ENCODE measurements at places on chromosomes 11 and 22.

DNA sequence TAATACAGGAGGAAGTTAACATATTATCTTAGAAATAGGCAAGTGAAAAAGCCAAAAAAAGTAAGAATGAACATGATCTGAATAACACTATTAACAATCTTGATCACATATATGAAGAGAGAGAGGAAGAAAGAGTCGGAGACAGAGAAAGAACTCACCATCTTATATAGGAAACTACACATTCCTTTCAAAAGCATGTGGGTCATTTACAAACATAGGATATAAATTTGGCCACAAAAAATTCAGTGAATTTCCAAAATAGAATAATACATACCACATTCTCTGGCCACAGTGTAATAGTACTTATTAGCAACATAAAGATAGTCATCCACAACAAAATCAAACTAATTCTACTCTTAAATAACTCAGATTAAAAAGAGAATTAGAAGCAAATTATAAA lies 50.9 kb upstream of the ME3 start:
- DNase-seq, result no peak

DNA sequence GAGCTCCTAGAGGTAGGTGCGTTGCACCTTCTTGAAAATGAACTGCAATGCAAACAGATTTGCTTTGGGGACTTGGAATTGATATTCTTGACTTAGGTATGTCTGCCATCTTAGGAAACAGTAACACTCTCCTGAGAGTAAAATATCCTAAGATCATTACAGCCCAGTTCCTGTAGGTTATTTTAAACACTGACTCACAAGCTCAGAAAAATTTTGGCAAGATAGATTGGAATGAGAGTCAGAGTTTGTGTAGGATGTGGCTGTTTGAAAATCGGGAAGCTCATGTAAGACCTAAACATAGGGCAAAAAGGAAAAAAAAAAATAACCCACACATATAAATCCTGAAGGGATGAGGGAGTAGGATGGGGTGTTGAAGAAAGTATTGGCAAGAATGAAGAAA lies 377.0 kb upstream of the LRRC4C start:
- peak; percentile 32 for DNase-seq

- peak; percentile 74 for DNase-seq
Measured at GRCh38 chr11:77130763-77131513, 2.9 kb downstream of the MYO7A start.

DNA sequence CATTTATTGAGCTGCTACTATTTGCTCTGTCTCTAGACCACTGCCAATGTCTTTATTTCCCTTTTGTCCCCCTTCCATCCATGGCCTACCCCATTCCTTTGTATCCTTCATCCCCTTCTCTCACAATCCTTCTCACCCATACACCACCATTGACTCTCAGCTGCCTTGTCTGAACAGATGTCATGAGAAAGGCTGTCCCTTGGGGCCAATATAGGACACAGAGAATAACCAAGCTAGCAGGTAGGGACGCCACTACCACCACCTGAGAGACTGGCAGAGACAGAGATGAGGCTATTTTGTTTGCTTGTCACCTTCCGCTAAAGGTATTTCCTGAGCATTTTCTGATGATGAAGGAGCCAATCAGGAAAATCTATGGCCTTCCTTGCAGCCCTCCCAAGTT lies 138.9 kb downstream of the CD44 start:
- DNase-seq, result no peak

GRCh38 chr11:86589856-86590589 lies 82.4 kb downstream of the ME3 start:
- no peak for DNase-seq

GRCh38 chr11:111823131-111823530 lies 48.2 kb downstream of the ALG9 start:
- DNase-seq, result no peak

- DNase-seq, result no peak
Measured at GRCh38 chr11:123942413-123942812, 1.2 kb downstream of the OR6T1 start.

- no peak for DNase-seq
Measured at GRCh38 chr22:48919187-48919590, 908.5 kb downstream of the BRD1 start.

DNA sequence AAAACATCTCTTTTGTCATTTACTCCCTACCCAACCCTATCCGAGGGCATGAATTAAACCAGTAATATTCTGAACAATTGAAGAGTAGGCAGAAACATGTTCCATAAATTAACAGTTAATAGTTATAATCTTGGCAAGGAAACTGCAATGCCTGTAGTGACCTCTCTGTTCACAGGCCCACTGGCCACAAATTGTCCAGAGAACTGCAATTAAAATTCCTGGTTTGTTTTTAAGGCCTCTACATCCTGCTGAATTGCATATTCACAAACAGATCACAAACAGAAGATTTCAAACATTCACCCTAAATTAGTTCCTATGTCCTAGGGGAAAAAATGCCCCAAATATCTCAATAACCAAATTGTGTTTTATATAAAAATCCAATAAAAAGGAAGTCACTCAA lies 143.2 kb upstream of the TRPC6 start:
- DNase-seq, result peak; percentile 29

DNA sequence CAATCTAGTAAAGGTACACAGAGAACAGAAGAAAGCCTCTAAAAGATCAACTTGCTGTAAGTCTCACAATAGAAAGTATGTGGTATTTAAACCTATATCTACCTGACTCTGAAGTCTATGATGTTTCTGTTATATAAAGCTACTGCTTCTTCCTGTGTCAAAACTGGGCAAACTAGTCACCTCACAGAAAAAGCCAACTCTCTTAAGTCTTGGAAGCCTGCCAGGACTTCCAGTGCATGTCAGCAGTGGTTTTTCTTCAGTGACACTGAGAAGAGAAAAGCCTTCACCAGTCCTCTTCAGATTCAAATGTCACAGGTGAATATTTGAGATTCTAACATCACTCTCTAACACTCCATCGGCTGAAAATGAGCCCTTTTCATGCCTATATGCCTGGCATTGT lies 808.0 kb downstream of the DLG2 start:
- peak; percentile 13 for DNase-seq

- DNase-seq, result no peak
Measured at GRCh38 chr22:17283423-17283822, 64.2 kb upstream of the ADA2 start.

DNA sequence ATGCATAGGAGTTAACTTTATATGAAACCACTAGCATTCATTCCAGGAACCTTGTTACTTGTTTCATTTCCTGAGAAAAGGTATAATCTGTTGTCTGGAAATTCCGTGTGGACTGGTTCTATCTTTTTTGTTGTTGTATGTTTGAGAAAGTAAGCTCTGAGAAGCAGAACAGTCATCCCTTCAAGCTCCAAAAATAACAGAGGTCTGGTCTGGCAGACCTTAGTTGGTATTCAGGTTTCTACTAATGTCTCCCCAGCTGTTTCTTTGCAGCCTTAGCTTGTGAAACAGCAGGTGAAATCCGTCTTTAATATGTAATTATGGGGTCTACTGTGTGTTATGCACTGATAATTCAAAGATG lies 2.4 kb downstream of the RNF121 start:
- no peak for DNase-seq

GRCh38 chr11:10181811-10182210 lies 112.2 kb downstream of the SBF2 start:
- DNase-seq, result peak; percentile 64

GRCh38 chr11:85723088-85723487 lies 37.1 kb upstream of the CCDC89 start:
- DNase-seq, result no peak

GRCh38 chr11:47216121-47216798 lies 1.5 kb downstream of the DDB2 start:
- DNase-seq, result peak; percentile 94

GRCh38 chr11:68121067-68121899 lies at the start of gene CHKA:
CHKA (minus strand) TSS chr11:68121388; CDS start chr11:68121177, 211 bp downstream.
- DNase-seq, result peak; percentile 92

DNA sequence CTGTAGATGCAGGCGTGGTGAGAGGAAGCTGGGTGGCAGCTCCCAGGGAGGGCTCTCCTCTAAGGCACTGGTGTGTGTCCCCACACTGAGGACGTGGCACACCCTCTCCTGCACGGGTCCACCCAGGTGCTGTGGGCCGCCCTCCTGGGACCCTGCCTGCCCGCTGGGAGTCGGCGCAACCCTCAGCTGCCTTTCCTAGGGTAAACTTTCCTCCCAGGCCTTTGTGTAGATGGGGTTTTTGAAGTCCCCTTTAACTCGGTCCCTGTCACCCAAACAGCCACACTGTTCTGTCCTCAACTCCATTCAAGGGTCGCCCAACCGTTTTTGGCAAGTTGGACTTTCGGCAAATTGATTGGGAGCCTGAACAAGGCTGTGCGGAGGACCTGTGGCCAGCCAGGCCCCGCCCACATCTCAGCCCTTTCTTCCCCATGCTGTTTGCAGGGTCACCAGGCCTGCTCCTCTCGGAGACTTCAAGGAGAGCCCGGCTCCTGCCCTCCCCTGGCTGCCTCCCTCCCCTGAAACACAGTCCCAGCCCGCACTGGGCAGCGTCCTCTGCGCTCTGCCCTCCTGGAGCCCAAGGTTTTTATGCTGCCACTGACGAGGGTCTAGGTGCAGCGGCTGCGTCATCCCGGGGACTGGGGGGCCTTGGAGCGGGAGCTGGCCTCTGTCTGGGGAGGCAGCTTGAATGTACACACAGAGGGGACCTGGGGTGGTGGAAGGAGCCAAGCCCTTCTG lies 1126.2 kb downstream of the BRD1 start:
- no peak for DNase-seq

GRCh38 chr11:77276271-77276670 lies 25.2 kb downstream of the GDPD4 start:
- no peak for DNase-seq

DNA sequence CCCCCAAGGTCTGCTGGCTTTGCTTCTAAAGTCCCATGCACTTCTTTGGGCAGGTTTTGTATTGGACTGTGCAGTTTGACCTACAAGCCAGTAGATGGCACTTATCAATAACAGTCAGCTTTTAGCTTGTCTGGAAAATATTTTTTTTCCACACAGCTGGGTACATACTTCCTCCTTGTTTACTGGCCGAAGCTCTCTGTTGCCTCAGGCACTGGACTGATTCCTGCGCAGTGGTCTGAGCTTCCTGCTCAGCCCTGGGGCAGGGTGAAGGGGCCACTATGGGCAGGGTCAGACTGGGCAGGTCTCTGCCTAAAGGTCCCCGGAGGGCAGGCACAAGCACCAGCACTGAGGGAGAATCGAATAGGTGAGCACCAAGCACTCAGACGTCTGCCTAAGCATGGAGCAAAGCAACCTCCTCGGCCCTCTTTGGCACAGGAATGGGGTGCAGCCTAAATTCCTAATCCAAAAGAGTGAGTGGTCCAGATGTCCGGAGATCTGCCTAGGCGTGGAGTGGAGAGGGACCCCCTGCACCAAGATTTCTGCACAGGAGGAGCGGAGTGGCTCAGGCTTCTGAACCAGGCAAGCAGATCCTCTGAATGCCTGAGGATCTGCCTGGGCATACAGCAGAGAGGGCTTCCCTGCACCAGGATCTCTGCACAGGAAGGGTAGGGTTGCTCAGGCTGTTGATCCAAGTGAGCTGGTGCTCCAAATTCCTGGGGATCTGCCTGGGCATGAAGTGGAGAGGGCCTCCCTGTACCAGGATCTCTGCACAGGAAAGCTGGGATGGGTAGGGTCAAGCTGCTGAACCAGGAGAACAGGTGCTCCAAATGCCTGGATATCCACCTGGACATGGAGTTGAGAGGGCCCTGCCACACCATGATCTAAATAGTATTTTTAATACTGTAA lies 105.9 kb upstream of the C11orf58 start:
- peak; percentile 29 for DNase-seq

DNA sequence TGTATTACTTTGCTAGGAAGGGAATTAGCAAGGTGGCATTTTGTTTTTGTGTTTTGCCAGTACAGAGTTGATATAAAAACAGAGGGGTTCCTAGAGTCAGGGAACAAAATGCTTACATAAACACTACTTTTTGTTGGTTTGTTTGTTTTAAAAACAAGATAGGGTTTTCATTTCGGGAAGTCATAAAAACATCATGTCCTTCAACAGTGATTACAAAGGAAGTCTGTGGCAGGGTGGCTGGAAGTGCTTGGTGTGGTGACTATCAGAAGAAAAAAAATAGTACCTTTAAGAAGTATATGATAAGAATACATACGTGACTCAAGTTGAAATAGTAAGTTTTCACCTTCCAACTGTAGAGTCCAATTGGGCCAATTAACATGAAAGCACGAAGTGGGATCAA lies 1.2 kb upstream of the IL18 start:
- no peak for DNase-seq

- DNase-seq, result no peak
Measured at GRCh38 chr22:27695925-27696324, 105.6 kb downstream of the MN1 start.

- peak; percentile 20 for DNase-seq
Measured at GRCh38 chr11:27081056-27081455, 40.4 kb downstream of the BBOX1 start.

GRCh38 chr11:20934516-20934915 lies 265.1 kb downstream of the NELL1 start:
- DNase-seq, result no peak

DNA sequence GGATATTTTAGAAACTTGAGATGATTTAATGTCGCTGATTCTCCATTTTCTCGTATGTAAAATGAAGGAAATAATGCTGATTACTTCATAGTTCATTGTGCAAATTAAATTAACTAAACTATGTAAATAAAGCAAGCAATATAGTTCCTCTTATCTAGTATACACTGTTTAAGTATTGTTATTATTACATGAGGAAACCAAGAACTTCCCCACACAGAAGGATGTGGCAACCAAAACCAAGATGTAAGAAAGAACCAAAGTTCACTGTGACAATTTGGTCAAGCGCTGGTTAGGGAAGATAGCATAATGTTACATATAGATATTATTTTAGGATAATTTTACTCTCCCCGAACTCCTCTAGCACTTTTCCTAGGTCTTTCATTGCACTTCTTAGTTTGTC lies 103.2 kb downstream of the XKR3 start:
- no peak for DNase-seq

DNA sequence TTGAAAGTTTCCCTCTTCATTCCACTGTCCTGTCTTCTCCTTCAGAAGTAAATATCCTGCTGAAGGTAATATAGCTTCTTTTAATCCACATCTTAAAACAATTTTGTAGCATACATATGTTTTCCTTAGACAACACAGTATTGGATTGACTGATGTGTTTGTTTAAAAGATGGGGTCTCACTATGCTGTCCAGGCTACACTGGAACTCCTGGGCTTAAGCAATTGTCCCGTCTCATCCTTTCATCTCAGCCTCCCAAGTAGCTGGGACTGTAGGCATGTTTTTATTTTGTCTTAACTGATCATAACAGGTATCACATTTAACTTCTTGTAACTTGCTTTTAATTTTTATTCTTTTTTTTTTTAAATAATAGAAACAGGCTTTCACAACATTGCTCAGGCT lies 55.9 kb downstream of the MRTFA start:
- no peak for DNase-seq

- no peak for DNase-seq
Measured at GRCh38 chr11:124310721-124311120, 3.0 kb downstream of the OR8D1 start.

GRCh38 chr11:9716275-9717039 lies 52.6 kb downstream of the SWAP70 start:
- DNase-seq, result peak; percentile 75

DNA sequence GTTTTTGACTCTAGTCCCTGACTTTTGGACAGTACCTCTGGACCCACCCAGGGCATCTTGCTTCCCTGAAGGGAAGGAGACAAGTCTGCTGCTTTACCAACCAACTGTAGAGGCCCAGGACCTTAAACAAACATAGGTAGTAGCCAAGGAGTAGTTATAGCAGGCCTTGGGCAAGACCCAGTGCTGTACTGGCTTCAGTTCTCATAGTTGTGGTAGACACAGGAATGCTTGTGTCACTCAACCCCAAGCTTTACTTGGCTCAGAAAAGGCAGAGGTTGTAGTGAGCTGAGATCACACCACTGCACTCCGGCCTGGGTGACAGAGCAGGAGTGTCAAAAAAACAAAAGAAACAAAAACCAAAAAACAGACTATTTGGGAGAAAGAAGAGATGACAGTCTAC lies 21.3 kb upstream of the OR52M1 start:
- DNase-seq, result peak; percentile 25
